Foreskin fibroblast (primary cell): ENCODE measurements at places on chromosomes 1 and 21.

DNA sequence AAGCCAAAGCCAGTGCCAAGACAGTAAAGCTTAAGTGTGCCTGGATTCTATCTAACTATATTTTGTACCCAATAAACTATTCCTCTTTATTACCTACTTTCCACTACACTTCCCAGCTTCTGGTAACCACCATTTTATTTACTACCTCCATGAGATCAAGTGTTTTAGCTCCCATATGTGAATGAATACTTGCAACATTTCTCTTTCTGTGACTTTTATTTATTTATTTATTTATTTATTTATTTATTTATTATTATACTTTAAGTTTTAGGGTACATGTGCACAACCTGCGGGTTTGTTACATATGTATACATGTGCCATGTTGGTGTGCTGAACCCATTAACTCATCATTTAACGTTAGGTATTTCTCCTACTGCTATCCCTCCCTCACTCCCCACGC lies 582.1 kb downstream of the AMY1C start:
- no peak for DNase-seq

DNA sequence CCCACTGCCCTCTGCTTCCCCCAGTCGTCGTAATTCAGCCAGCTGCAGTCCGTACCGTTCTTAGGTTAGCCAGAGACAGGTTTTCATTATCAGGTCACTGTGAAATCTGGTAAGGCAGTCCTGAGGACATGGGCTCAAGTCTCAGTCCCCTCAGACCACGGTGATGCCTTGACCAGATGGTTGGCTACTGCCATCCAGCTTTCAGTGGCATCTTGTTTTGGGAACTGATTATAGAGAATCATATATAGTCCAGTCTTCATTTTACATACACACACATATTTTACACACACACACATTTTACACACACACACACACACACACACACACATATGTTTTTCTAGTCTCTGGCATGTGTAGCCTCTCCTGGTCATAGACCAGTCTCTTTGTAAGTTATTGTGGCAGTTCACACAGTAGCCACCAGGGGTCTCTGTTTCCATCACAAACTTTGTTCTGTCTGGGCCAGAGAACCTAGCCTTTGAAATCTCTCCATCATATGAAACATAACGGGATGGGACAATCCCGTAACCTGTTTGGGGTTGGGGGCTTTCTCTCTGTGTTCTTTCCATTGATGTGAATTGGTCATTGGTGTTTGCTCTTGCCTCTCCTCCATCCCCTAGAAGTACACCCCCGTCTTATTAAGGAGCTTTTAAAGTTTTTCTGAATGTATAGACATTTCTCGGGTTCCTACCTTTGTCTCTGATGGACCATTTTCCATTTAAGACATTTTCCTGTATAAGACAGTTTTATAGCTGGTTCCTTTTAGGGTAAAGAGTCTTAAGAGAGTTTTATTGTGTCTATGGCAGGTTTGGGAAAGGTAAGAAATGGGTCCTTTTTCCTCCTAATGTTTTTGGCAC lies 8.4 kb upstream of the IKBKE start:
- DNase-seq: peak; percentile 57

DNA sequence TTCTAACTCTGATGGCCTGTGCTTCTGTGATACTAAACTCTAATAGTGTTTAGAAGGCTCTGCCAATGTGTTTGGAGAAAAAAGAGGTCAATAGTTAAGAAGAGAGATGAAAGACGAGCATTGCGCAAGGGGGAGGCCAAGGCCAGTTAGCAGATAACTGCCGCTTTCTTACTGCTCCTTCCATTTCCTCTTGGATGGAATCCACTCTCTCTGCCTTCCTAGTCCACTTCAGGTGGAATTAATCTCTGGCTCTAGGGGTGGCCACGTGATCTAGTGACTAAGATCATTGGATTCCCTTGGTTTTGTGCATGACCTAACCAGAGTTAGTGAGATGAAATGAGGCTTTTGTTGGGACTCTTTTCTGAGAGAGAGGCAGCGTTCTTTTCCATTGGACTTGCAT lies 148.3 kb downstream of the ACTL8 start:
- no peak for DNase-seq

DNA sequence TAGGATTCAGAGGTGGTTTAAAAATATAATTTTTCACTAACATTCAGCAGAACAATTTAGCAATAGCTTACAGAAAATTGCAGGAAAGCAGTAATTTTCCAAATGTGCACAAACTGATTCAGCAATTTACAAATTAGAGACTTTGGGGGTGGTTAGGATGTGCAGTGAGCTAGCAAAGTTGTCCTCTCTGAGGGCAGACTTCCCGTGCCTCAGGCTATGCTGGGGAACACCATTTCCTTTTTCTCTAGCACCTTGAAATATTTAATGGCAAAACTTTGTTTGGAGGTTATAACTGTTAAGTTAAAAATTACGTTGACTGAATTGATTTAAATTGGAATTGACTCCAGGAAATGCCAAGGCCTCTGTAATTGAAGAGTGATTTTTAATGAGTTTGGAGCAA lies 258.9 kb downstream of the PTBP2 start:
- no peak for DNase-seq

GRCh38 chr1:239718997-239719628 lies 332.7 kb downstream of the CHRM3 start:
- DNase-seq: no peak

DNA sequence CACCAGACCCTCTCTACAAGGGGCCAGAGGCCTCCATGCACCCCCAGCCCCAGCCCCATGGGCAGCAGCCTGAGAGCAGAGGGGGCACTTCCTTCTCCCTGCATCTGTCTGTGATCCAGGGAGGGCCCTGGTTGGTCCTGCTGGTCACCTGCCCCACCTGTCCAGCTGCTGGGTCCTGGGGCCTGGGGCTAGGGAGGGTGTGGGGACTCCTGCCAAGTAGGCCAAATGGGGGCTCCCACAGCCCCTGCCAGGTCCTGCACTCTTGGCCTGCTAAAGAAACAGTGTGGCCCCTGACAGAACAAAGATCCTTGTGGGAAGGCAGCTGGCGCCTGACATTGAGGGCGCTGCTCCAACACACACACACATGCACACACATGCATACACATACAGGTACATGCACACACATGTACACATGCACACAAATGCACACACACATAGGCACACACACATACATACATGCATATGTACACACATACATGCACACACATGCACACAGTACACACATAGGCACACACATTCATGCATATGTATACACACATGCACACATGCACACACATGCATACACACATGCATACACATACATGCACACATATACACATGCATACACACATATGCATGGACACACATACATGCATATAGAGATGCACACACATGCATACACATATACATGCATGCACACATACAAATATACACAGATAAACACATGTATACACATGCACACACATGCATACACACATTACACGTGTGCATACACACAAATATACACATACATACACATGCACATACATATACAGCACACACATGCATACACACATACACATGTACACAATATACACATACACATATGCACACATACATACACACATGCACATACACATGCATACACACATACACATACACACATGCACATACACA lies 49.9 kb downstream of the TRPM2 start:
- no peak for DNase-seq

DNA sequence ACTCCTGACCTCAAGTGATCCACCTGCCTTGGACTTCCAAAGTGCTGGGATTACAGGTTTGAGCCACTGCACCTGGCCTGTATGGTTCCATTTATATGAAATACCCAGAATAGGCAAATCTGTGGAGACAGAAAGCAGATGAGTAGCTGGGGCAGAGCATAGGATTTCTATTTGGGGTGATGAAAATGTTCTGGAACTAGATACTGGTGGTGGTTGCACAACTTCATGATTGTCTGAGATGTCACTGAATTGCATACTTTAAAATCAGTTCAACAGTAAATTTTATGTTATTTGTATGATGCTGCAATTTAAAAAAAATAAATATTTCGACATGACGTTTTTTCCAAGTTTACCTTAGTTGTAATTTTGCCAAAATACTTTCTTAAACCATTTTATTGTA lies 23.9 kb downstream of the ITSN1 start:
- peak; percentile 69 for DNase-seq

- peak; percentile 71 for DNase-seq
Observed at GRCh38 chr1:173267453-173267945, 60.4 kb upstream of the TNFSF4 start.

GRCh38 chr1:244920911-244921761 lies 56.8 kb upstream of the HNRNPU start:
- DNase-seq: no peak

- DNase-seq: no peak
Observed at GRCh38 chr1:16484501-16484835, 29.6 kb downstream of the RNU1-1 start.

DNA sequence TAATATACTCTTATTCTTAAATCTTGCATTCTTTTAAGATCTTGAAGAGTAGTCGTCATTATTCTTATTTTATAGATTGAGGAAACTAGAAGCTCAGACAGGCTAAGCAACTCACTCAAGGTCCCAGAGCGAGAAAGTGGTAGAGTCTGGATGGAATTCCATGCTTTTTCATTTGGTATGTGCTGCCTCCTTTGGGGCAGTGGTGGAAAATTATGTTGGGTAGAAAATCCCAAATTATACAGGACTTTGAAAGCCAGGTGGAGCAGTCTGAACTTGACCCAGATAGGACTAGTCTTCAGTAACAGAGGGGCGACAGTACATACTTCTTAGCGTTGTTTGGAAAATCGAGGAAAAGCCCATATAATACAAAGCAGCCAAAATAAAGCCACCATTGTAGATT lies 205.6 kb downstream of the ATG4C start:
- no peak for DNase-seq

DNA sequence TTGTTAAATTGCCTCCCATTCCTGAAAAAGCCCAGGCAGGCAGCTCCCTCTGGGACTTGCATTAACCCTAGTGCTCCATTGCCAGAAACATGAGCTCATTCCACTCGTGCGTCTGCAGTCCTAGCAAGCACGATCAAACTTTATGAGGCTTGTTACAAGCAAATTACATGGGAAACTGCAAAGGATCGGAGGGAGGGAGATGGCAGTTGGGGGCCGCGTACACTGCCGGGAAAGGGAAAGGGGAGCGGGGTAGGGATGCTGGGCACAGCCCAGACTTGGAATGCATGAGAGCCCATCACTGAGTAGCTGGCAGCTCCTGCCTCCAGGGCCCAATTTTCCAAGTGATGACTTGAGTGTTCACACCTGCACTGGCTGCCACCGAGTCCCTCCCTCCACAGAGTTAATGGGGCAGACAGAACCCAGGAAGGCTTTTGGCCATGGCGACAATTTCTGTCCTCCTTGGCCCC lies 169.9 kb downstream of the BRINP2 start:
- peak; percentile 31 for DNase-seq

DNA sequence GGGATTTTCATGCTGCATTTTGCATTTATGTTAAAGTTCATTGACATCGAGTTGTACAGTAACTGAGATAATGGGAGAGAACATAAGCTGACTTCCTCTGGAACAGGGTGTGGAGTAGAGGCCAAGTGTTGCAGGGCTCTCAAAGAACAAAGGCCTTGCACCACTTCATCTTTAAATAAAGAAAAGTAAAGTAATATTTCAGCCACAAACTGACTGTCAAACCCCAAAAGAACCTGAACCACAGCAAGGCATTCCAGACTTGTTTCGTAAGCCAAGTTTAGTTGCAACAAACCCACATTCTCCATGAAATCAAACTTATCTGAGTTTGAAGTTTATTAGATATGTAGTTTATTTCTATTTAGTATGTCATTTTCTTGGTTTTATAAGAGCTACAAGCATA lies 19.1 kb upstream of the HMGCS2 start:
- DNase-seq: no peak

- no peak for DNase-seq
Observed at GRCh38 chr21:35696644-35697043, 363.7 kb downstream of the SETD4 start.

GRCh38 chr1:44554706-44555105 lies 119.6 kb downstream of the TMEM53 start:
- no peak for DNase-seq

DNA sequence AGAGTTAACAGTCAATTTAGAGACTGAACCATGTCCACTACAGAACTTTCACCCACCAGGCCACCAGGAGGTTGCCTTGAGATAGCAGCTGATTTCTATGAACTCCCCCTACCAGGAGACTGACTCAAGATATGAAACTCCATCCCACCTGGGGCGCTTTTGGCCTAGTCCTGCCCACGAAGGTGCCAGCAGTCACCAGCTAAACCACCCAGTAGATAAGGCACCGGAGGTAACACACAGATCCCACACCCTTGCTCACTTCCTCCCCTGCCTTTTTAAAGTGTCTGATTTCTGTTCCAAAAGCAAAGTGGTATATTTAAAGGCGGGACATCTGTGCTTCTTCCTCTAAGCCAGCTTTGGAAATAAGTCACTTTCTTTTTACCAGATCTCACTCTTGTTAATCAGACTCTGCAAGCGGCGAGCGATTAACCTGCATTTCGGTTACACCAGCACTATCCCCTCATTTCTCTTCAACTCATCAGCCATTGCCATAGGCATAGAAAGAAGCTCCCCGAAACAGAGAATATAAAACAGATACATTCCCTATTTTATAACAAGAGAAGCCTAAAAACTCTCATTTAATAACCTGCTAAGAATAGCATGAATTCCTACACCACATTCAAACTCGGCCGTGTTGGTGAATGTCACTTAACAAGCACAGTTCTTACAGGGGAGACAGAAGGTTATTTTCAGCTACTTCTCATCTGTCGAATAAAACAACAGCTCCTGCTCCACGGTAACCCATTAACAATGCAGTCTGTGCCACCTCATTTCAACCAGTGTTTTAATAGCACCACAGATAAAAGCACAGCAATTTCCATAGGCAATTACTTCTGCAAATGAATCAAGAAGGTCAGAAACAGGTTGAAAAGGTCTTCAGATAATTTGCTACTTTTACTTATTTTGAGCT lies 318.1 kb downstream of the KCNH1 start:
- no peak for DNase-seq

DNA sequence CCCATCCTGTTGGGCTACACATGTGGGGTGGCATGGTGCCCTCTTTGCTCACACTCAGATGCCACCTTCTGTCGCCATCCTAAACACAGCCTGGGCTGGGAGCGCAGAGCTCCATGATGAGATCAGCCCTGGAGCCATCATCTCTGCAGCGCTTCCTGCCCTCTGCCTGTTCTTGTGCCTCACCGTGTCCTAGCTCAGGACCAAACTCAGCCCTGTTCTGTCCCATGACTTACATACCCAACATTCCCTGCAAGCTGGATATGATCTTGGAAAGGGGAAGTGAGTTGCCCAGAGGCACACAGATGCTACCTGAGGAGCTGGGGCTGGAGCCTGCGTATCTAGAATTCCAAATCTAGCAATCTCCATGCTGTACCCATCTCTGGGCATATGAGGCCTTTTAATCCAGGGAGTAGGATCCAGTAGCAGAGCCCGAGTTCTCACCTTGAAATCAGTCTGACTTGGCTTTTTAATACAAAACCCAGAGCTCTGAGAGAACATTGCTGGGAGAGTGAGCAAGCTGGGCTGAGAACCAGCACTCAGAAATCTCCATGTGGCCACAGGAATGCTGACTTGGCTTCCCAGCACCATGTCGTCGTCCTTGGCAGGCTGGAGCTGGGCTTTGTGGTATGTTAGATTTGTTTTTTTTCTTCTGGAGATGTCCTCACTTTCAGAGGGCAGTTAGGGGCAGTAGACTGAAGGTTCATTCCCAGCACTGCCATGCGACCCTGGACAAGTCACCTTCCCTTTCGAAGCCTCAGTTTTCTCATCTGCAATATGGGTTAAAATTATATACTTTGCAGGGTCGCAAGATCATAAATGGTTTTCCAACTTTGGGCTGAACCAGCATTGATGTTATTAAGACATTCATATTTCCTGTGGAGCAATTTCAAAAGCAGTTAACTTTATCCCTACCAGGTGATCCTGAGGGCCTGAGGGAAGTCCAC lies 2.6 kb downstream of the ALPL start:
- peak; percentile 94 for DNase-seq

- DNase-seq: no peak
Observed at GRCh38 chr1:94992863-94993563, 66.1 kb upstream of the CNN3 start.
